ENCODE measurements at places on chromosomes 5 and 9. TPM values are rescaled to one million over a fixed set of nuclear protein-coding genes. Genes with fewer than 3 reads are reported as not detected.

PDE6A gene
- polyA plus RNA-seq, result not detected

OTP gene
- not detected for polyA plus RNA-seq

SPATA6L gene
- 0.89 TPM for polyA plus RNA-seq

JMY gene
- 16.1 TPM for polyA plus RNA-seq

RPL37 gene
- polyA plus RNA-seq, result 107 TPM

SHB gene
- polyA plus RNA-seq, result 17.5 TPM

CCDC180 gene
- 5.7 TPM for polyA plus RNA-seq

CER1 gene
- polyA plus RNA-seq, result not detected

CTNND2 gene
- polyA plus RNA-seq, result 67.6 TPM

IL9 gene
- not detected for polyA plus RNA-seq

SH3GL2 gene
- polyA plus RNA-seq, result 13.5 TPM

SPATA31A3 gene
- polyA plus RNA-seq, result not detected

MARVELD2 gene
- not detected for polyA plus RNA-seq

FGF10 gene
- not detected for polyA plus RNA-seq

PCDHA13 gene
- polyA plus RNA-seq, result 1.2 TPM

IGFBPL1 gene
- polyA plus RNA-seq, result 372 TPM

STKLD1 gene
- polyA plus RNA-seq, result 1.1 TPM

TCF7 gene
- 0.36 TPM for polyA plus RNA-seq

CCDC127 gene
- polyA plus RNA-seq, result 5.2 TPM

SPINK4 gene
- not detected for polyA plus RNA-seq

PCDHB11 gene
- polyA plus RNA-seq, result 3.7 TPM

GZMA gene
- polyA plus RNA-seq, result not detected

LRRC19 gene
- polyA plus RNA-seq, result not detected

F2RL2 gene
- not detected for polyA plus RNA-seq

MELK gene
- 1.8 TPM for polyA plus RNA-seq

WDR5 gene
- polyA plus RNA-seq, result 35.8 TPM

MARCHF11 gene
- polyA plus RNA-seq, result 6.1 TPM

CDO1 gene
- polyA plus RNA-seq, result 168 TPM

ZNF608 gene
- 32.4 TPM for polyA plus RNA-seq

SUSD3 gene
- not detected for polyA plus RNA-seq

SLCO4C1 gene
- polyA plus RNA-seq, result 0.12 TPM

ANKRD18A gene
- polyA plus RNA-seq, result not detected

THOC3 gene
- 50.3 TPM for polyA plus RNA-seq

NOL6 gene
- polyA plus RNA-seq, result 17.8 TPM

SLCO6A1 gene
- polyA plus RNA-seq, result not detected

IFNB1 gene
- polyA plus RNA-seq, result not detected

SPINK6 gene
- not detected for polyA plus RNA-seq

PHAX gene
- 36.7 TPM for polyA plus RNA-seq

C1QTNF2 gene
- polyA plus RNA-seq, result not detected

PLAC8L1 gene
- polyA plus RNA-seq, result 1.2 TPM

LTC4S gene
- polyA plus RNA-seq, result 5.9 TPM

IRX1 gene
- 0.34 TPM for polyA plus RNA-seq

TRIM36 gene
- polyA plus RNA-seq, result 122 TPM

PCDHA6 gene
- 3.6 TPM for polyA plus RNA-seq

SPATA31E1 gene
- polyA plus RNA-seq, result not detected

HTR1A gene
- polyA plus RNA-seq, result not detected

SYK gene
- polyA plus RNA-seq, result not detected

PCDHB5 gene
- 4.5 TPM for polyA plus RNA-seq

PCDHA9 gene
- polyA plus RNA-seq, result 0.56 TPM

BAAT gene
- 0.44 TPM for polyA plus RNA-seq

CLK4 gene
- polyA plus RNA-seq, result 115 TPM

NUTM2G gene
- polyA plus RNA-seq, result 0.18 TPM

PIP5K1B gene
- 0.72 TPM for polyA plus RNA-seq

OBP2B gene
- not detected for polyA plus RNA-seq

FANCC gene
- 15.2 TPM for polyA plus RNA-seq
